ENCODE measurements at places on chromosomes 2 and 18. TPM values are rescaled to one million over a fixed set of nuclear protein-coding genes. Genes with fewer than 3 reads are reported as not detected.

The CFAP221 gene
- not detected for total RNA-seq

The ZNF24 gene
- 39.0 TPM for total RNA-seq

DNA sequence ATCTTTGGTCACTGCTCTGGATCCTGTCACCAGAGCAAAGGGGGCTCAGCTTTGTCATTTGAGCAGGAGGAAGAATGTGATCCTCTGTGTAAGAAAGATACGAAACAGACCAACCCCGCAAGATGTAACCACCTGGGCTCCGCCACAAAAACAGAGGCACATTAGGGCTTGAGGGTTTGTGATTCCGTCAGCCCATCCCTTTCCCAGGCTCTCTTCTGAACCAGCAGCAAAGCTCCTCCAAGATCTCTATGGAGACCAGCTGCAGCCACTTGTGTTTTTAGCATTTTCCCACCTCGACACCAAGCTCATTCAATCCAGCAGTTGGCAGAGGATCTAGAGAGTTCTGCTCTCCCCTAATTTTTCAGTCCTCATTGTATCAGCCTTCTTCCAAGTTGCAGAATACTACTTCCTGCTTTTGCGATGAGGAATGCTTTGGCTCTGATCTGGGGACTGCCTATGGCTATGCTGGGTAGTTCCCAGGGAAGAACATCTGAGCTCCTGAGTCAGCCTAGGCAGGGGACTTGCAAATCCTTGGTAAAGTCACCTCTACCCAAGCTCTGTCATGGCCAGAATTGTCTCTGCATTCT lies 139.6 kb upstream of the RAB12 start:
- no peak for DNase-seq

The CDH20 gene
- 0.66 TPM for total RNA-seq

The FSIP2 gene
- 2.3 TPM for total RNA-seq

GRCh38 chr2:6452702-6453481 lies 412.8 kb downstream of the CMPK2 start:
- DNase-seq, result no peak

DNA sequence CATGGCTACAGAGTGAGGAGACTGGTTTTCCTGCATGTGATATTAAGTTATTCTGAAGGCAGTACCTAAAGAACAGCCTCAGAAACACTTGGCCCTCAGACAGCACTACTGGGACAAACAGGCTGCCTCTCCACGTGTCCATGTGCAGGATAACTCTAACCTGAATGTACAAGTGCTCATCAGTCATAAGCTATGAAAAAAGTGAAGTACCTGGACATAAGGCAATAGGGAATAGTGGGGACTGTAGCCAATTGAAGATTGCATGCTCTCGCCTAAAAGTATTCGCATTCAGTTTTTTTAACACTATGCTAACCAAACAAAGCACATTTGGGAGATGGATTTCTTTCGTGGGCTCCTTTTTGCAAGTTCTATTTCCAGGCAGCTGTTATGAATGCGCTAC lies 33.0 kb downstream of the SLC14A1 start:
- no peak for DNase-seq

DNA sequence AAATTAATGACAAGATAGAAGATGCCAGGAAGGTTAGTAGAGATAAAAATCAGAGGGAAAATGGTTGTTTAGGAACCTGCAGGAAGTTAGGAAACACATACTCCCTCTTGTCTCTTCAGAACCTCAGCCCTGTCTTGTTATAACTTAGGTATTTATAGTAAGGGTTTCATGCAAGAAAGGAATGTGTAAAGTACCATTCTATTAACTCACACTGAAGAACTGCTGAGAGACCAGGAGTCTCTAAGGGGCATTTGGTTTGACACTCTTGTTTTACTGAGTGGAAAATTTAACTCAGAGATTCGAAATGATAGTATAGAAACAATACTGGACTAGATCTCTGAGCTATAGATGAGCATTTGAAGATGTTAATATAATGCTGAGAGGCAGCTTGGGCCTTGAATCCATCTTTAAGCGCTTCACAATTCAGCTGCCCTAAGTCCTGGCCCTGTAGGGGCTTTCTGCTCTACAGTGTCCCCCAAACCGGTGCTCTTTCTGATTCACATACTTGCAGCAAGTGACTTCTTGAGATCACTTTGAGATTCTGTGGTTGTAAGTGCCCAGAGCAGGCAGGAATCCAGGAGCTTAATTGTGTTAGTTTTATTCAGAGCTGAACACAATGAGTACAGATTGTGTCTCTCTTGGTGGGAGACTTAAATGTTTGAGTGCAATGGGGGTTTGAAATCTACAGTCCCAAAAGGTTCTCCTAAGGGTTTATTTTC lies 235.0 kb upstream of the RGPD4 start:
- DNase-seq, result no peak

The NXPH2 gene
- total RNA-seq, result not detected

The GPR75 gene
- 3.2 TPM for total RNA-seq

GRCh38 chr18:43486462-43486861 lies 209.2 kb upstream of the SYT4 start:
- no peak for DNase-seq

DNA sequence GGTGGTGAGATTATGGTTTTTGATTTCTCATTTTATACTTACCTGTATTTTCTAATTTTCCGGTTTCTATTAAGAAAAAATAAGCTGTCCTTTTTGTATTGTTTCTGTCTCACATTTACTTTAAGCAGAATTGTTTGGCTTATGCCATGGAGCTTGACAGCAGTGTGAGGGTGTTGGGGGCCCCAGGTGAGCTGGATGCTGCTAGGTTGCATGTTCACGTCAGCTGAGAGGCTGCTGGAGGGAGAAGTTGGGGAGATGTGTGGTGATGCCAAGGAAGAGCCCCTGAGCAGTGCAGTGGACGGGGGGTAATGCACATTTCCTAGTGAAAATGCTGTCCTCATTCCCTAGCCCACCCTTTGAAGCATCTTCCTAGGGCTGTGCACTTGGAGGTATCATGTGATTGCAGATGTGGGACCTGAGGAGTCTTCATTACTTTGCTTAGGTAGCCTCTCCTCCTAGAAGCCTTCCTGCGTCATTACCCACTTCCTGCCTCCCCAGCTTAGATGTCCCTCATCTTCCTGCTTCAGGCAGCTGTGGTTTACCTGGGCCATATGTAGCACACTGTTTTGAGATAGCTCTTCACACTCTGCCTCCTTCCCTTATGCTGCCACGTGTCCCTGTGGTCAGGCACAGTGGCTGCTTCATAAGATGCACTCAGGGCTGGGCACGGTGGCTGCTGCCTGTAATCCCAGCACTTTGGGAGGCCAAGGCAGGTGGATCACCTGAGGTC lies 16.2 kb downstream of the ATG16L1 start:
- no peak for DNase-seq

- DNase-seq, result no peak
Observed at GRCh38 chr2:135962366-135963123, 22.9 kb downstream of the DARS1 start.

GRCh38 chr2:174763780-174764179 lies 492 bp downstream of the CHRNA1 start:
- no peak for DNase-seq

DNA sequence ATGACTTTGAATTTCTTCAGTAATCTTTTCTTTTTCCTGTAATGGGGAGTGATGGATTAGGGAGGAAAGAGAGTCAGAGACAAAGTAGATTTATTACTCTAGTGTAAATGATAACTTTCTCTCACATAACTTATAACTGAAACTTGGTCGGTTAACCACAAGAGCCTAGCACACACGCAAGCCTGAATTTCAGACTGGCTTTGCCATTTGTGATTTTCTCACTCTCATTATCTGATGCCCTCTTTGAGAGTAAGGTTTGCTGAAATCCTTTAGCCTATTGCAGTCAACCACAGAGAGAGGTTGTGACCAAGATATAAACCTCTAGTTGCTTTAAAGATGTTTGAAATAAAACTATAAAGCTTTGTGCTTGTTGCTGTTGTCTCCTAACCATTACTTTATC lies 117.9 kb upstream of the NETO1 start:
- no peak for DNase-seq

GRCh38 chr2:17591846-17592245 lies 51.4 kb downstream of the VSNL1 start:
- DNase-seq, result no peak

DNA sequence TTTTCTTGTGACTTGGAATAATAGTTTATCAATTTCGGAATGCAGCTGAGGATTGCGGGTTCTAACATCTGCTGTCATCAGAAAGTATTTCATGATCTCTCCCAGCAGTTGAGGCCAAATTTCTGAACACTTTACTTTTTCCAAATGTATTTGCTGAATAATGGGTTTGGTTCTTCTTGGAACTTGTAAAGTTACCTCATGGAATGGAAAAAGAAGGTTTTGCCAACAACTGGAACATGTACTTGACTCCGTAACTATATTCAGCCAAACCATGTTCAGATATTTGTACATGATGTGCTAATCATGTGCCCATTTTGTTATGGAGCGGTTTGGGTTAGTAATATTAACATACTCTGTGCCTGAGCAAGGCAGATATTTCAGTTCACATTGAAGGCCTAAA lies 119.6 kb downstream of the LCLAT1 start:
- DNase-seq, result no peak

GRCh38 chr2:231300020-231300721 lies 95.3 kb upstream of the B3GNT7 start:
- no peak for DNase-seq

DNA sequence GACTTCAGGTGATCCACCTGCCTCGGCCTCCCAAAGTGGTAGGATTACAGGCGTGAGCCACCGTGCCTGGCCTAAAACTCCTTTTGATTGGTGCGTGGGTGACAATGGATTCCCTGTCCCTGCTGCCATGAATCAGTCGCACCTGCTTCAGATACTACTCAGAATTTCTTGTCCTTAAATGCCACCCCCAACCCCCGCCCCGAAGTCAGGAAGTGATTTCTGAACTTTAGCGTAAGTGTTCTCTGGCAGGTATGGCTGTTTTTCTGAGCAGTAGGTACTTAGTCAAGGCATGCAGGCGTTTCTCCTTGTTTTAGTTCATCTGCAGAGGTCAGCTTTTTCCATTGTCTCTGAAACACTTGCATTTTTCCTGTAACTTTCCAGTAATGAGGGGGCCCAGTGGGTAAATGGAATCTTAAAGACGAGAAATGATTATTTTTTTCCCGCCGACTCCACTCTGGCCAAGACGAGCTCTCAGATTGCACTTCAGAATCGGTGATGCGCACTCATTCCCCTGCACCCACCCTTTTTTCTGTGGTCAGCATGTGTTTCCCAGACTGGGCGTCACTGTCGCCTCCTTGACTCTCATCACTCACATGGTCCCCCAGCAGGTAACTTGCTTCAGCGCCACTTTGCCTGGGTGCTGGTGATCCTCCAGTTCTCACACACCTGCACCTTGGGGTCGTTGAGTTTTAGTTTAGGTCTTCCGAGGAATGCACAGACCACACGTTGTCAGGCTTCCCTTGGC lies 179.7 kb downstream of the GBX2 start:
- no peak for DNase-seq

GRCh38 chr2:86672027-86672545 lies 48.0 kb upstream of the RMND5A start:
- DNase-seq, result no peak

The MFSD2B gene
- total RNA-seq, result not detected

- no peak for DNase-seq
Observed at GRCh38 chr18:33751613-33752221, 173.7 kb downstream of the ASXL3 start.

DNA sequence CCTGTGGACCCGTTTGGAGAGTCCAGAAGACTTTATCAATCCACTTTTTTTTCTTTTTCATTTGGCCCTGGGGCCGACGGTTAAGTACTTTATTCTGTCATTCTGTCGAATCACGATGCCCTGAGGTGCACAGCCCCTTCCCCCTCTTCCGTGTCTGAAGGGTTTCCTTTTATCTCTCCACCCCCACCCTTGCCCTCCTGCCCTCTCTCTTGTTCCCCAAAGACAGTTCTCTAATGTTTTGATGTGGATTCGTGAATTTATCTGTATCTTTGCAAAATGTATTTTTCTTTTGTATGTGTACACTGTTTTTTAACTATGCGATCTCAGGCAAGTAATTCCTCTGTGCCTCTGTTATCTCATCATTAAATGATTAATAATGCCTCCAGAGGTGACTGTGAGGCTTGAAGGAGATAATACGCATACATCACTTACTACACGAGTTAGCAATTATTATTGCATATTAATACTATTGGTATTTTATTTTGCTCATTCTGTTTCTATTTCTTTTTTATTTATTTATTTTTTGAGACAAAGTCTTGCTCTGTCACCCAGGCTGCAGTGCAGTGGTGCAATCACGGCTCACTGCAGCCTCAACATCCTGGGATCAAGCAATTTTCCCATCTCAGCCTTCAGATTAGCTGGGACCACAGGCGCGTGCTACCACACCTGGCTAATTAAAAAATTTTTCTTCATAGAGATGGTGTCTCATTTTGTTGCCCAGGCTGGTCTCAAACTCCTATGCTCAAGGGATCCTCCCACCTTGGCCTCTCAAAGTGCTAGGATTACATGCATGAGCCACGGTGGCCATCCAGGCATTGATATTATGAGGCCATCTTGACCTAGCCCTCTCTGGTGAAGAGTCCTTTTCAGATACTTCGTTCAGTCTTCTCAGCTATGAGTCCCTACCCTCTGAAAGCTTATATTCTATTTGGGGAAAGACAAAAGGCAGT lies 1.4 kb upstream of the CASP8 start:
- DNase-seq, result no peak

The CNRIP1 gene
- total RNA-seq, result 14.9 TPM

The SLC25A52 gene
- not detected for total RNA-seq

DNA sequence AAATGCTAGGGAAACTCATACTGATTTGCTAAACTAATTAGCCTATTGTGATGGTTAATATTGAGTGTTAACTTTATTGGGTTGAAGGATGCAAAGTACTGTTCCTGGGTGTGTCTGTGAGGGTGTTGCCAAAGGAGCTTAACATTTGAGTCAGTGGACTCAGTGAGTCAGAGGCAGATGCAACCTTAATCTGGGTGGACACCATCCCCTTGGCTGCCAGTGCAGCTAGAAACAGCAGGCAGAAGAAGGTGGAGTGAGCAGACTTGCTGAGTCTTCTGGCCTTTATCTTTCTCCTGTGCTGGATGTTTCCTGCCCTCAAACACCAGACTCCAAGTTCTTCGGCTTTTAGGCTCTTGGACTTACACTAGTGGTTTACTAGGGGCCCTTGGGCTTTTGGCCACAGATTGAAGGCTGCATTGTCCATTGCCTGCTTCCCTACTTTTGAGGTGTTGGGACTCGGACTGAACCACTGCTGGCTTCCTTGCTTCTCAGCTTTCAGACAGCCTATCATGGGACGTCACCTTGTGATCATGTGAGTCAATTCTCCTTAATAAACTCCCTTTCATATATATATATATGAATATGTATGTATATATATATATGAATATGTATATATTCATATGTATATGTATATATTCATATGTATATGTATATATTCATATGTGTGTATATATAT lies 69.7 kb downstream of the RPRM start:
- DNase-seq, result no peak

GRCh38 chr2:57084697-57085281 lies 901.0 kb downstream of the CCDC85A start:
- DNase-seq, result no peak

The PID1 gene
- total RNA-seq, result 13.5 TPM

Data from breast epithelium (tissue), 4 donors.